GM19239 (cell line): ENCODE measurements at places on chromosomes 12 and 14.

DNA sequence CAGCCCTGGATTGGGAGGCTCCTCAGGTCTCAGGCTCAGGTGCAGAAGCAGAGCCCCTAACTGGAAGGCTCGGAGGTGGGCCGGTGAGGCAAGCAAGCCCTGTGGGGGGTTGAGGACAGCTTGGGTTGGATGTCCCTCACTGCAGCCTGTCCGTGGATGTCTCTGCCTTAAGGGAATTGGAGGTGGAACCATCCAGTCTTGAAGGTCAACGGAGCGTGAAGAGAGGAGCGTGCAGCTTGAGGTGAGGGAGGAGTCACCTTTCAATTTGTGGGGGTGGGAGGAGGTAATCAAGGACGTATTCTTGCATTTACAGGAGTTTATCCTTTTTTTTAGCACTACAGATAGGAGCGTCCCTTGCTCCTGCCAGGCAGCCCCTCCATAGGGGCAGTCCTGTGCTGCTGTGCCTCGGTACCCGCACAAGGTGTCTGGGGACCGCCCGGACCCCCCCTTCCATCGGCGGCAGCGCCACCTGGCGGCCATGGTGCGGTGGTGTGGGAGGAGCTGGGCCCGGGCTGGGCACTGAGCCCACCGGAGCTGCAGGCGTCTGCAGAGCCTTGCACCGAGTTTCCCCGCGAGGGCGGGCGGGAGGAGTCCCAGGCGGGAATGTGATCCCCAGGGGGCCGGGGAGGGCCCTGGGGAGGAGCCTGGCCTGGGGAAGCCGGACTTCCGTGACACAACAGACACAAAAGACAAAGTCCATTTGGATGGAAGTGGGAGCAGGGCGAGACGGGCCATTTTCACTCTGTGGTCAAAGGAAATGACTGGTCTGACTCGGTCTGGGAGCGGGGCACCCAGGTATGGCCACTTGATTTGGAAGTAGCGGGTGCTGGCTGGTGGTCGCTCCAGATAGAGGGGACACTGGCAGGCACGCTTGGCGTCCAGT lies 864 bp downstream of the DNAJC22 start:
- DNase-seq = no peak

DNA sequence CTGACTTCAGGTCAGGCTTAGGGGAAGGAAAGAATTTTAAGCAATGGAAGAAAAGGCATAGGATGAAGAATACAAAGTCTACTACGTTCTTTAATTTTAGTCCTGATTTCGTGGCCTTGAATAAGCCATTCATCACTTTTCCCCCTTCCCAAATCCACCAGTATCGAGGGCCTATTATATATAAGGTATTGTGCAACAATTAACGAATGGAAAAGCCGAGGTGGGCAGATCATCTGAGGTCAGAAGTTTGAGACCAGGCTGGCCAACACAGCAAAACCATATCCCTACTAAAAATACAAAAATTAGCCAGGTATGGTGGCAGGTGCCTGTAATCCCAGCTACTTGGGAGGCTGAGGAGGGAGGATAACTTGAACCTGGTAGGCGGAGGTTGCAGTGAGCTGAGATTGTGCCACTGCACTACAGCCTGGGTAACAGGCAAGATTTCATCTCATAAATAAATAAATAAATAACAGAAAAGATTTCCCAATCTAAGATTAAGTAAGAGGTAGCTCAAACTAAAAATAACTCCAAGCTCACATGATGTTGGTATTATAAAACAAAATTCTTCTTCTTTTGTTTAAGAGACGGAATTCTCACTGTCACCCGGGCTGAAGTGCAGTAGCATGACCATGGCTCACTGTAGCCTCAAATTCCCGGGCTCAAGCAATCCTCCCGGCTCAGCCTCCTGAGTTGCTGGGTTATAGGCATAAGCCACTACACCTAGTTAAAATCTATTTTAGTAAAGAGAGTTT lies 58.3 kb upstream of the NR2C1 start:
- DNase-seq = no peak

- DNase-seq = no peak
These were observed 1037.3 kb upstream of the FLRT2 start for GRCh38 chr14:84492685-84493084.

GRCh38 chr14:101361044-101361443 lies 200.3 kb upstream of the DIO3 start:
- DNase-seq = no peak

GRCh38 chr12:123971770-123972456 lies 718 bp downstream of the CCDC92 start:
- DNase-seq = no peak

- DNase-seq = no peak
These were observed 283.1 kb downstream of the TMEM117 start for GRCh38 chr12:44118946-44119345.

GRCh38 chr14:49865431-49865859 lies 12.9 kb upstream of the NEMF start:
- DNase-seq = no peak

DNA sequence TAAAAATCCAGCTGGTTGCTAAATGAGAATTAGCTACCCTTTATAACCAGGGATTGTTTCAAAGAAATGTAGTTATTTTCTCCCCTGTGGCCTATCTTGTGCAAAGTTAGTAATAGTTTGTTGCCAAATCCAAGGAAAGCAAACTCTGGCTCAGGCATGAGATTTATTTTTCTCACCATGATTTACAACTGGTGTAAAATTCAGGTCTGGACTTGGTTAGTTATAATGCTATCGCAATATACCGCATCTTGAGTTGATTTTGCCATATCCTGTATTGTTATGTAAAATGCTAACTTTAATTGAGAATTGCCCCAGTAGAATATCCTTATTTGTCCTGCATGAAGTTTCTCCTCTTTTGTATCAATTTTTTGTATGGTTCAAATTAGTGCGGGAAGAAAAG lies 135.5 kb downstream of the CRADD start:
- DNase-seq = no peak

GRCh38 chr12:128853600-128854197 lies 421 bp downstream of the GLT1D1 start:
- DNase-seq = no peak

- no peak for DNase-seq
These were observed 9.7 kb downstream of the JDP2 start for GRCh38 chr14:75437201-75438143.

- DNase-seq = peak; percentile 21
These were observed 25.4 kb downstream of the PLXNC1 start for GRCh38 chr12:94173660-94174265.

DNA sequence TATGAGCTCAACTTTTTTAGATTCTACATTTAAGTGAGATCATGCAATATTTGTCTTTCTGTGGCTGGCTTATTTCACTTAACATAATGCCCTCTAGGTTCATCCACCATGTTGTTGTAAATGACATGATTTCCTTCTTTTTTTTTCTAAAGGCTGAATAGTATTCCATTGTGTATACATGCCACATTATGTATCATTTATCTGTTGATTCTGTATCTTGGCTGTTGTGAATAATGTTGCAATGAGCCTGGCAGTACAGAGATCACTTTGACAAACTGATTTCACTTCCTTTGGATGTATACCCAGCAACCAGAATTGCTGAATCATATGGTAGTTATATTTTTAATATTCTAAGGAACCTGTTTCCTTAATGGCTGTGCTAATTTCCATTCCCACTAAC lies 19.1 kb downstream of the FBXW8 start:
- no peak for DNase-seq

- no peak for DNase-seq
These were observed 17.9 kb downstream of the FBRSL1 start for GRCh38 chr12:132507656-132508490.

DNA sequence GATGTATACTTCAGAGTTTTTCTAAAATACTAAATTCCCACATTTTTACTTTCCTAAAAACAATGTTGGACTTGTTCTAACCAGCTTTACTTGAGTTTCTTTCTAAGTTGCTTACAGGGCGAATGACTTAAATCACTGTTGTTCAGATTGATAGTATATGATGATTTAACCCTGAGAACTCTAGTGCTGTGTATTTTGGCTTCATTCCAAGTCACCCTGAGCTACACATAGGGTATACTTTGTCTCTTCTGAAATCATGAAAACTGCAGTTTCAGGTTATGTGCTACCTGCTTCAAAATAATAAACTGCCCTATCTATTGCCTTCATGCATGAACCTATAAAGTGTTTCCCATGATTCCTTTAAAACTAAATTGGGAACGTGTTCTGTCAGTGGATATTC lies 162.5 kb upstream of the PDE3A start:
- no peak for DNase-seq

GRCh38 chr14:30521899-30522736 lies 36.8 kb upstream of the G2E3 start:
- peak; percentile 16 for DNase-seq

- DNase-seq = no peak
These were observed 48.8 kb downstream of the IPO8 start for GRCh38 chr12:30646821-30647220.

- DNase-seq = peak; percentile 87
These were observed at the start of gene RHEBL1 for GRCh38 chr12:49069507-49070346. Gene RHEBL1, minus strand, starts transcription at chr12:49069979. Its CDS starts 194 bp downstream, at chr12:49069785.

- no peak for DNase-seq
These were observed 69.7 kb downstream of the C14orf132 start for GRCh38 chr14:96108911-96109310.

DNA sequence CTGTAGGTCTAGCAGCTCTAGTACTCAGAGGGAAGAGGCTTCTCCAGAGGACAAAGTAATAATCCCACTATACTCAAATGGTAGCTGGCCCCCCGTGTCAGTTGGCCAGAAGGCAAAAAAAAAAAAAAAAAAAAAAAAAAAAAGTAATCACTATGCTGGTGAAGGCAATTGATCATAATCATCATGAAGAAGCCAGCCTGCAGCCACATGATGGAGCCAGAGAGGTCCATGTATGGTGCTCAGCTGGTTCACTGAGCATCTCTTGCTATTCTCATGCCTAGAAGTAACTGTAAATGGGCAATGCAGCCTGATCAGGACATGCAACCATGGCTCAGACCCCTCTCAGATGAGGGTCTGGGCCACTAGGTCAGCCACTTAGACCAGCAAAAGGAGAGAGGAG lies 378.8 kb downstream of the MED13L start:
- no peak for DNase-seq

DNA sequence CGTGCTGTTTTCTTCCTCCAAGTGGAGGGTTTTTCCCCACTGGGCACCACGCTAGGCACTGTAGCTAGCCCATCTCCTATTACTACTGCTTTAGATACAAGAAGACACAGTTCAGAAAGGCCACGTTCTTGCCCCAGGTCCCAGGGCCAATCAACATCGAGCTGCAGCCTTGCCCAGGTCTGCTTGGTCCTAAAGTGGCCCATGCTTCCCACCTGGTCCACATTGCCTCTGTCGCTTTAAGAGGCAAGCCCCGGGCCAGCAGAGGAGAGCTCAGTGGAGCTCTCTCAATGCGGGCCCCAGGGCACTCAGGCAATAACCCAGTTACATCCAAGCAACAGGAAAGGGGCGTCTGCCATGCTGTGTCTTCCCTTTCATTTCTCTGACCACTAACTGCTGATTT lies 148.1 kb downstream of the CALM1 start:
- no peak for DNase-seq

DNA sequence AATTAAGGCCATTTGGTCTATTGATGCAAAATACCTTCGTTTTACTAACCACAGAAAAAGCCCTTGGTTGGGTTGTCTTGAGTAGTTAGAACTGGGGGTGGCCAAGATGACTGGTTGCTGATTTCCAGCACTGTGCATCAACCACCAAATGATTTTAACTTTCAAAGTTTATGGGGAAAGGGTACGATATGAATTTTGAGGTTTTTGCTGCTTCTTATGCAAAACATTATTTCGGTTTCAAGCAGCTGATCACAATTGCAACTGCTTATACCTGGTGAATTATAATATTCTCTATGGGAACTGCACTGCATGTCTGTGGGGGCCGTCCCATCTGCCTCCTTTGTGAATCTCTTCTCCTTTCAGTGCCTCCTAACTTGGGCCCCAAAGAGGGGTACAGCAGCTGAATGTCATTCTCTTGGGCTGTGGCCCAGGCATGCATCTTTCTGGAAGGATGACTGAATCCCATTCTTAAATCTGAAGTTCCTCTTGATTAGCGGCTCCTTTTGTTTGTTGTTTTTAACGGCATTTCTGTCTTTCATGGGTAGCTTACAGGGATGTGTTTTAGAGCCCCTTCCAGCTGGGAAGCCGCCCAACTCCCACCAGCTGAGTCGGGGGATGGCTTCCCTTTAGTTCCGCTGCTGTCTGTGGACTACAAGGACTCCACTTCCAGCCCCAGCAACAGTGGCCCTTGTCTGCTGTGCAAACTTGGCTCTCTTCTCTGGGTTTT lies 479.8 kb downstream of the ZFP36L1 start:
- peak; percentile 45 for DNase-seq

GRCh38 chr12:32334371-32334777 lies 65.0 kb upstream of the FGD4 start:
- DNase-seq = peak; percentile 2

DNA sequence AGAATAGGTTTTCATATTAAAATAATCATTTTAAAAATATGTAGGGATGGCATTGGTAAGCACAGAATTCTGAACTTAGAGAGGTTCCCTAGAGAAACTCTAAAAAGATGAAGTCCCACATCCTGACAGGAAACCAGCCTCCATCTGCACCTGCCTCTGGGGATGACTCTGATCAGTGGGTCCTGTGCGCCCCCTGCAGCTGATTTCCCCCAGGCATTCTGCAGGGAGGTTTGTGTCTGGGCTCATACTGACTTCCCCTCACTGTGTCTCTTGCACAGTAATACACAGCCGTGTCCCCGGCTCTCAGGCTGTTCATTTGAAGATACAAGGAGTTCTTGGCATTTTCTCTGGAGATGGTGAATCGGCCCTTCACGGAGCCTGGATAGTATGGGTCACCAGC lies 602.9 kb downstream of the TMEM121 start:
- DNase-seq = no peak

DNA sequence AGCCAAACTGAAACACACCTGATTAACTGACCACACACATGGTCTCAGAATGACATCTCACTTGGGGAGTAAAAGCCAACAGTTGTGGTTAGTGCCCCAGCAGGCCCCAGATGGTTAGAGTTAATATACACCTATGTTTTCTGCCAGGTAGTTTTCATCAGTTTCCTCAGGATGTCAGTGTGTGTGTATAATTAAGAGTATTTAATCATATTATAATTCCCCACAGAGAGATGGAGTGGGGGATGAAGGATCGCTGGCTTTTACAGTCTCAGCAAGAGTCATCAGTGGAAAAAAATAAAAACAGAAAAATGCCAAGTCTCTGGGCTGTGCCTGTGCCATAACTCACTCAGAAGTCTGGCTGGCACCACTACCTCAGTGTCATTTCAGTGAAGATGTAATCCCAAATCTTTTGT lies 412.5 kb downstream of the ZFP36L1 start:
- DNase-seq = no peak

DNA sequence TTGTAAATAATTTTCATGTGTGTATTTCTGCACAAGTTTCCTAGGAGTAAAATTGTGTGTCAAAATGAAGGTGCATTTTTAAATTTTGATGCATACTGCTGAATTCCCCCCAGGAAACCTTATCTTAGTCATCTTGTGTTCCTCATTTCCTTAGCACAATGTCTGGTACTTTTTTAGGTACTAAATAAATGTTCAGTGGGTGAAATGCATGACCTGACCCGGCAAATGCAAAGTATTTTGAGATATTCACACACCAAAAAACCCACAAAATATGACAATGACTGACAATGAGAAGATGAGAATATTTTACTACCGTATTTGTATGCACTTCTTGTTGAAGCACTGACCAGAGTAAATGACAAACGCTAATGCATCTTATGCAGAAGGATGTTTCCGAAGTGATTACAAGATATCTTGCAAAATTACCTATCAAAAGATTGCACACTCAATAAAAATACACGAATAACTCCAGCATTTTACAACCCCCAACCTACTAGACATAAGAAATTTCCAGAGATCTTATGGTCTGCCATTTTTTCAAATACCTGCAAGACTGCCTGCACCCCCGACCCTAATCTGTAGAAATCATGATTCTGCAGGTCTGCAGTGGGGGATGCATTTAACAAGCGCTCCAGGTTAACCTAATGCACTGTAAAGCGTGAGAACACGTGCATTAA lies 895 bp upstream of the PRKAB1 start:
- DNase-seq = no peak
